Regular cardiac myocyte (primary cell): ENCODE measurements at places on chromosomes 12 and 14. TPM values are rescaled to one million over a fixed set of nuclear protein-coding genes. Genes with fewer than 3 reads are reported as not detected.

The ACOT4 gene
- total RNA-seq: 0.77 and 1.4 TPM in 2 replicates

The MANSC4 gene
- total RNA-seq: not detected in 2 replicates

The TAS2R30 gene
- total RNA-seq: 2.7 and 4.2 TPM in 2 replicates

The RBMS2 gene
- total RNA-seq: 12.3 and 13.0 TPM in 2 replicates

The TAS2R43 gene
- 0.19 and 1.4 TPM in 2 replicates for total RNA-seq
